ENCODE measurements at places on chromosomes 12 and 14.

DNA sequence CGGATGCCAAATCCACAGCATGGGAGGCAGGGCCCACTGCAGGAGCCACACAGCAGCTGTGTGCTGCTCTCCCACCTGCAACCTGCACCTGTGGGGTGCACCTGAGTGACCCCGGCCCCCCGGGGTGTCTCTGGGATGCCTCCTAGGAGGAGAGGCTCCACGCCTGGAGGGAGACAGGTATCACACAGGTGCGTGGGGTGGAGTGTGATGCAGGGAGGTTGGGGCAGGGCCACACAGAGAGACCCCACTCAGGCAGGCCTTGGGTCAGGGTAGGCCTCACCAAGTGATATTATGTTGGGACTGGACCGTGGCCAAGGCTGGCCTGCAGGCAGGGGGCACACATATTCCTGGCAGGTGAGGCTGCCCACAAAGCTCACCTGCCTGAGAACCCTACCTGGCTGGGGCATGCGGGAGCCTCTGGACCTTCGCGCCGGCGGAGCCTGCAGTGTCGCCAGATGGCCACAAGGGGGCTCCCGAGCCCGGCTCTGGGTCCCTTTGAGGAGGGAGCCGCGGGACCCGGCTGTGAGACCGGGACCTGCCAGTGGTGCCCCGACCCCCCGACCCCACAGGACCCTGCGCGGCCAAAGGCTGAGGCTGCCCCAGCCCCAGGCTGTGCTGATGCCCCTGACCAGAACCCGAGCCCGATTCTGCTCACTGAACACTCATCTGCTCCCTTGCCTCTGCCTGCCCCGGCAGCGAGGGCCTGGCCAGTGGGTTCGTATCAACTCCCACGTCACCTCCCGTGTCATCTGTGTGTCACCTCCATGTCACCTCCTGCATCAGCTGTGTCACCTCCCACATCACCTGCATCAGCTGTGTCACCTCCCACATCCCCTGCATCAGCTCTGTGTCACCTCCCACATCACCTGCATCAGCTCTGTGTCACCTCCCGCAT, 11.4 kb downstream of the TMEM121 start:
- DNase-seq, result no peak

DNA sequence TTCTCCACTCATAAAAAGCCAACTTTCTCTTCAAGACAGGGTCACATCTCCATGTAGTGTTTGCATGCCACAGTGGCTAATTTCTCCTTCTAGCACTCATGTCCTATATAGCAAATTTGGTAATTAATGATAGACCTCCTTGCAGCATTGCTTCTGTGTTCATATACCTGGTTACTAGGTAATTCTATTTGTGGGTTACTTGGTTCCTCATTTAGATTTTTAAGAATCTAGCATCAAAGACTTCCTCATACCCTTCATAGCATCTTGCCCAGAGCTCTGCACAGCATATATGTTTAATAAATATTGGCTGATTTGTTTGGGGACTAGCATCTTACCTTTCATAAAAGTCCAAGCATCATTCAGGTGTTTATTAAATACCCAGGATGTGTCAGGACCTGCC, 152.1 kb downstream of the DUSP6 start:
- no peak for DNase-seq

DNA sequence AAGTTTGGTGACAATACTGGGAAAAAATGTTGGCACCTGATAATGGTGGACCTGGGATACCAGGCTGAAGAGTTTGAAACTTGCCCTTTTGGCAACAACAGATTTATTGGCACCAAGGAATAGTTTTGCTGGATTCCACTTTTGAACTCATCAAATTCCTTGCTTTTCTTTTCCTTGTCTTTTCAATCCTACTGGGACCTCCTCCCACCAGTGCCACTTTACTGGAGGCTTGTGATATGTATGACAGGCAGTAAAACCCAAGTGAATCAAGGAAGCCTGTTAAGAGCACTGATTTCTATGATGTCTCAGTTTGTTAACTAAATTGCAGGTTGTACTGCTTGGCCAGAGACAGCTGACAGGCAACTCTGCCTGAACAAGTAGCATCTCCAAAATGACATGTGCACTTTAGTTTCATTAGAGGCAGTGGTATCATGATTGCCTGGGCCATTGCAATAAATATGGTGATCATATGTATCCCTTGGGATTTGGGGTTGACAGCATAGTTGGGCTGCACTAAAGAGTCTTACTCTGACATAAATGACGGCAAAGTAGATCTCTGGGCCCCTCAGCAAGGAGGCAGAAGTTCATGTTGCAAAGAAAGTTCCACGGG, 565.4 kb downstream of the DIO2 start:
- DNase-seq, result no peak

- no peak for DNase-seq
Observed at GRCh38 chr12:117662620-117663395, 301.4 kb upstream of the NOS1 start.
